Cardiac muscle cell (in vitro differentiated cells and primary cell): ENCODE measurements at places on chromosomes 16 and 17. TPM values are rescaled to one million over a fixed set of nuclear protein-coding genes. Genes with fewer than 3 reads are reported as not detected.

The MMP28 gene
- total RNA-seq = 0.39 TPM in 1 of 2 replicates, not detected in the other

The SIRT7 gene
- total RNA-seq = 10.4 and 26.7 TPM in 2 replicates

The NRN1L gene
- total RNA-seq = 2.2 and 4.8 TPM in 2 replicates

The PRR15L gene
- not detected in 2 replicates for total RNA-seq
